CD4-positive, alpha-beta T cell treated with Interferon gamma for 1 hour (primary cell): ENCODE measurements at places on chromosomes 16 and 17.

GRCh38 chr16:85927959-85928358 is 29.0 kb downstream of the IRF8 start:
- no peak for DNase-seq

- no peak for DNase-seq
Measured at GRCh38 chr17:16649585-16649984, 4.1 kb downstream of the ZNF624 start.

GRCh38 chr17:61159221-61159814 is 240.3 kb upstream of the TBX2 start:
- no peak for DNase-seq

DNA sequence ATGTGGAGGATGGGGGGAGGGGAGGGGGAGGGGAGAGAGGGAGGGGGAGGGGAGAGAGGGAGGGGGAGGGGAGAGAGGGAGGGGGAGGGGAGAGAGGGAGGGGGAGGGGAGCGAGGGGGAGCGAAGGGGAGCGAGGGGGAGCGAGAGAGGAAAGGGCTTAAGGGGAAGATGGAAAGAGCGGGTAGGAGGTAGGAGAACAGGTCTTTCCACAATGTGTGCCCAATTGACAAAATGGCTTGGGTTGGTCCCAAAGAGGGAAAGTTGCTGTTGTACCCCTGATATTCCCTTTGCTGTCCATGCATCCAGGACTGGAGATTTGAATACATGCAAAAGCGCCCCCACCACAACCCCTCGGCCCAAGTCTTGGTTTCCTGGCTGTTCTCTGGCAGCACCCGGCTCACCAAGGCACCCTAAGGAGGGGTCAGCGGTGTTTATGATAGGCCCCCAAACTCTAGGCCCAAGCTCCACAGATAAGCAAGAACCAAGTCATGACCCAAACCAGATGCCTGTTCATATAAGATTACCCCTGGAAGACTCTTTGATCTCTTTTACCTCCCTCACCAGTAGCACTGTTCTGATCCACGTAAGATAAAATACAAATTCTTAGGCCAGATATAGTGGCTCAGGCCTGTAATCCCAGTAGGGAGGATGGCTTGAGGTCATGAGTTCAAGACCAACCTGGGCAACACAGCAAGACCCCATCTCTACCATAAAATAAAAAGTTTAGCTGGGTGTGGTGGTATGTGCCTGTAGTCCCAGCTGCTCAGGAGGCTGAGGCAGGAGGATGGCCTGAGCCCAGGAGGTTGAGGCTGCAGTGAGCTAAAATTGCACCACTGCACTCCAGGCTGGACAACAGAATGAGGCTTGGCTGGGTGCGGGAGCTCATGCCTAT is 119.6 kb downstream of the ZFHX3 start:
- no peak for DNase-seq

DNA sequence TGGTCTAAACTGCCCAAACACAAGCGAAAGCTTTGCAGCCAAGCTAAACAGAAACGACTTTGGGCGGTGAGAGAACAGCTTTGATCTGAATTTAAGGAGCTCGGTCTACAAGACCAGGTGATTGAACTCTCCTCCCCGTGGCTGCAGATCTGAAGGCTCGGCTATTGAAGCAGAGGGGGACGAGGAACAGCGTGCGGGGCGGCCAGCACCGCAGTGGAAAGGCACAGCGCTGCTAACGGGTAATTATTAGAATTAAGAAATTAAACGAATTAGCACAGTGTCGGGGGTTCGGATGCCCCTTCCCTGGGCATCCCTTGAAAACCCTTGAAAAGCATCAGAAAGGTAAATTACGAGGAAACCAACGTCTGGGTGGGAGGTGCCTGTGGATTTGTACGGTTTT is 431 bp downstream of the TEKT3 start:
- no peak for DNase-seq

- DNase-seq = no peak
Measured at GRCh38 chr16:68760671-68761275, 23.7 kb downstream of the CDH1 start.

DNA sequence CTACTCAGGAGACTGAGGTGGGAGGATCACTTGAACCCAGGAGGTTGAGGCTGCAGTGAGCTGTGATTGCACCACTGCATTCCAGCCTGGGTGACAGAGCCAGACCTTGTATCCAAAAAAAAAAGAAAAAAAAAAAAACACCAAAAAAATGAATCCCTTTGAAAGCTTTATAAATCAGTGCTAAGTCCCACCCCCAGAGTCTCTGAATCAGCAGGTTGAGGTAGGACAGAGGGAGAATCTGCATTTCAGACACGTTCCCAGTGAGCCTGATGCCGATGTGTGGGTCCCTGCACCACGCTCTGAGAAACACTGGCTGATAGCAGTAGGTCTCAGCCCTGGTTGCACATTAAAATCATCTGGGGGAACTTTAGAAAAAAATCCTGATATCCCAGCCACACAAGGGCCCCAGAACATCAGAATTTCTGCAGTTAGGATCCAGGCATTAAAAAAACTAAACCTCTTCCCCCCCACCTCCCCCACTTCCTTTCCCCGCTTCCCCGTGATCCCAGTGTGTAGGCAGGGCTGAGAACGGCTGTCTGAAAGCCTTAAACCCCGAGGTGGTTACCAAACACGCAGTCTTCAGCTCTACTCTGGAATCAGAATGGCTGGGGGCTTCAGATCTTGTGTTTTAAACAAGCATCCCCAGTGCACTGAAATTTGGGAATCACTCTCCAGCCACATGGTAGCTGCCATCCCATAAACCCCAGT is 27.3 kb upstream of the GPRC5B start:
- DNase-seq = no peak

- DNase-seq = peak; percentile 55
Measured at GRCh38 chr17:44354582-44355561, 8.8 kb downstream of the FAM171A2 start.

DNA sequence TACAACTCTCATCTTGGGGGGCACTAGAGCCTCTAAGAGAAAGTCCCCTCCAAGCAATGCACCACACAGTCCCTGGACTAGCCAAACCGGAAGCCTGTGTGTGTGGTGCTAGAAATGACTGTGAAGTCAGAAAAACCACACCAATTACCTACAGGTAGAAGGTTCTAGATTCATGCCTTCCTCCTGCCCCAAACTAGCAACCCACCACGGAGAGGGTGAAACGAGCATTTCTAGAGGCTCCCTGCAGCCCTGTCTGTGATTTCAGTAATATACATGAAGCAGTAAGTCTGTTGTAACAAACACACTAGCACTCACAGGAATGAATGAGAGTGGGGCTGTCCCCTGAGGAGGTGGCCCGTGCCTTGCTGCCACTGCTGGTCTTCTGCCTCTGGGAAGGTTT is 13.6 kb downstream of the ZFHX3 start:
- DNase-seq = no peak

DNA sequence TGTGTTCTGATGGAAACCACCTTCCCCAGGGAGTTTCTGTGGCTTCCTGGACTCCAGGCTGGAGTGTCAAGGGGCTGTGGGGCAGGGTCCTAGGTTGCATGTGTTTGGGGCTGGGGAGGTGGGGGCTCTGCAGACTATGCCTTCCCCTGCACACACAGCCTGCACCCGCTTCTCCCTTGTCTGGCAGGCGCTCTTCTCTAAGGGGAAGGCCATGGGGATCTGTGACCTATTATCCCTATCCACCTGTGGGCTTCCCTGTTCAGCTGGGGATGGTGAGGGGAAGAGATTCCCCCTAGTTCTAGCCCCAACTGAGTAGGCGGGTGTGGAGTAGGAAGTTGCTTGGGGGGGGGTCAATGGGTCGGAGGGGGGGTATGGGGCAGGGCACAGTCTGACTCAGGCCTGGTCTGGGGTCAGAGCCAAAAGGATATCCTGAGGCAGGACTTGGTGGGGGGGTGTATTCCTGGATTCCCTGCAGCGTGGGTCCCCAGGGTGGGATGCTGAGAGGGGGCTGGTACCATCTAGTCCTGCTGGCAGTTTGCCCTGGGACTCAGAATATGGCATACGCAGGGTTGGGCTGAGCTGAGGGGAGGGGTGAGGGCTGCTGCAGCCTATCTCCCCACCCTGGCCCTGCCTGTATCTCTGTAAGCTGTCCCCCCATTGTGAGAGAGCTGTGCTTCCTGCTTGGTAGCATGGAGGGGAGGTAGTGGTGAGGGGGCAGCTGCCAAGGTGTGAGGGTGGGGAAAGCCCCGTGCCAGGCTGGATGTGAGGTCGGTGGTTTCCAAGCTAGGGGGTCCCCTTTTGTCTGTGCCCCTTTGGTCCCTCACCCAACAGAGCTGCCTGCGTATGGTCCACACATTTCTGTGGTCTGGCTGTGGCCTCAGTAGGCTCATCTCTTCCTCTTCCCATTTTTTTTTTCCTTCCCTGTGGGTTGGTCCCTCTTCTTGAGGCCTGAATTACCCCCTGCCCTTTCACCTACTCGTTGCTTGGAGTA is 14.7 kb downstream of the RARA start:
- DNase-seq = peak; percentile 93

GRCh38 chr17:41592601-41593305 is 6.1 kb upstream of the KRT14 start:
- no peak for DNase-seq
